ENCODE measurements at places on chromosomes 7 and 10.

DNA sequence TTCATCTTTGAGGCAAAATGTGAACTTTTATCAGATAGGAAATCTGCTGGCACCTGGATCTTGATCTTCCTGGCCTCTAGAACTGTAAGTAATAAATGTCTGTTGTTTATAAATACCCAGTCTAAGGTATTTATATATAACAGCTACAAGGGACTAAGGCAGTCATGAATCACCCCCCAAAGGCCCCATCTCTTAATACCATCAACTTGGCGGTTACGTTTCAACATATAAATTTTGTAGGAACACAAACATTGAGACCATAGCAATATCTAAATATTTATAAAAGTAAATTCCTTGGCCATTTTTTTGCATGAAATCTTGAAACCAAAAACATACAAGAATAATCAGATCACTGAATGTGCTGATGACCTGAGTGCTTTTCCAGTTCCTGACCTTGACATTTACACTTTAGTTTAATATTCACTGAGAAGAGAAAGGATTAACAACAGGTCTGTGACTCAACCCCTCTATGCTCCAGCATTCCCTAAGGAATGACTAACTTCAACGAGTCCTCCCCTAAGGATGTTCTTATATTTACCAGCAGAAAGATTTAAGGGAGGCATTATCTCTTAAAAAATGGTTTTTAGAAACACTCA, 1438.5 kb upstream of the CELF2 start:
- DNase-seq: no peak

- no peak for DNase-seq
Measured at GRCh38 chr7:55026867-55027490, 8.2 kb downstream of the EGFR start.

GRCh38 chr7:69597278-69598076, 798 bp upstream of the AUTS2 start:
- no peak for DNase-seq

- no peak for DNase-seq
Measured at GRCh38 chr7:42692621-42693020, 219.2 kb downstream of the C7orf25 start.

GRCh38 chr10:71873582-71874211, 22.6 kb upstream of the PSAP start:
- no peak for DNase-seq

DNA sequence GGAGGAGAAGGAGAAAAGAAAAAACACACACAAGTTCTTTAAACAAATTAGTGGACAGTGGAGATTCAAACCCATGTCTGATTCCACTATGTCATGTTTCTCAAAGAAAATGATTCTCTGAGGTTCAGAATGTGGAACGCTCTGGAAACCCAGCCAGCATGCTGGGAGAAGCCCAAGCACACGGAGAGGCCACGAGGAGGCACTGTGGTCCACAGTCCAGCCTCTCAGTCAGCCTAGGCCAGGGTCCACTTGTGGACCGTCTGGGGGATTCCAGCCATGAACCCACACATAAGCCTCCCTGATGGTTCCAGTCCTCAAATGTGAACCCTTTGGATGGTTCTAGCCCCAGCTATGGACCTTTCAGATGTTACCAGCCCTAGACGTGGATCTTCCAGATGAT, 73.4 kb downstream of the CAV1 start:
- DNase-seq: no peak

GRCh38 chr7:76333511-76334101, 25.2 kb downstream of the YWHAG start:
- no peak for DNase-seq

DNA sequence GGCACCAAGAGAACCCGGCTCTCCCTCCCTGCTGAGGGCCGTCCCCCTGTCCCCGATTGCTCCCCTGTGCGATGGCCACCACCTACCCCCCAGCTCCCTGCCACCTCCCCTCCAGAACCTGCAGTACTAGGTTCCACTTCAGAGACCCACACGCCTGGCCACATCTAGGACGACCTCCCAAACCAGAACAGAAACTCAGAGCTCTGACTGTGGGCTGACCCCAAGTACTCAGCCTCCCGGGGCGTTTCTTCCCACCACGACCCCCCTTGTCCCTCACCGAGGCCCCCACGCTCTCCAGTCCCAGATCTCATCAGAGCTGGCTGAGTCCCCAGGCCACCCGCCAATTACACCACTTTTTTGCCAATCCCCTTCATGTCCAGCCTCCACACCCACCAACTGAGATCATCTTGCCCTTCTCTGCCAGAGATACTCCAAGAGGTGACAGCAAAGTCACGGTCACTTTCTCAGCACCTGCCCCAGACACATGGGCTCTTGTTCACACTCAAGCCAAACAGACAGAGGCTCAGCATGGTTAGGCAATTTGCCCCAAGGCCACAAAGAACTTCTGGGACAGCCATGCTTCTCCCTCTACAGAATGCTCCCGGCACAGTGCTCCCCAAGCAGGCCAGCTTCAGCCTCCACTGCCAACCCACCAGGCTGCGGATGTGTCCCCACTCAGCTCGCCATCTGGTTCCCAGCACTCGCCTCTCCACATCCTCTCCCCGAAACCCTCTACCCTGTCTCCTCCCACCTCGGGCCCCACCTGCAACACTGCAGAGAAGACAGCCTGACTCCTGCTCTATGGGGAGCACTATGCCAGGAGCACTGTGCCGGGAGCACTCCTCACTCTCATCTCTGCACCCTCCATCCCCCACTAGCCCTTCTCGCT, 4.7 kb downstream of the TMEM120A start:
- no peak for DNase-seq

GRCh38 chr10:117609796-117610170, 67.2 kb downstream of the EMX2 start:
- no peak for DNase-seq

DNA sequence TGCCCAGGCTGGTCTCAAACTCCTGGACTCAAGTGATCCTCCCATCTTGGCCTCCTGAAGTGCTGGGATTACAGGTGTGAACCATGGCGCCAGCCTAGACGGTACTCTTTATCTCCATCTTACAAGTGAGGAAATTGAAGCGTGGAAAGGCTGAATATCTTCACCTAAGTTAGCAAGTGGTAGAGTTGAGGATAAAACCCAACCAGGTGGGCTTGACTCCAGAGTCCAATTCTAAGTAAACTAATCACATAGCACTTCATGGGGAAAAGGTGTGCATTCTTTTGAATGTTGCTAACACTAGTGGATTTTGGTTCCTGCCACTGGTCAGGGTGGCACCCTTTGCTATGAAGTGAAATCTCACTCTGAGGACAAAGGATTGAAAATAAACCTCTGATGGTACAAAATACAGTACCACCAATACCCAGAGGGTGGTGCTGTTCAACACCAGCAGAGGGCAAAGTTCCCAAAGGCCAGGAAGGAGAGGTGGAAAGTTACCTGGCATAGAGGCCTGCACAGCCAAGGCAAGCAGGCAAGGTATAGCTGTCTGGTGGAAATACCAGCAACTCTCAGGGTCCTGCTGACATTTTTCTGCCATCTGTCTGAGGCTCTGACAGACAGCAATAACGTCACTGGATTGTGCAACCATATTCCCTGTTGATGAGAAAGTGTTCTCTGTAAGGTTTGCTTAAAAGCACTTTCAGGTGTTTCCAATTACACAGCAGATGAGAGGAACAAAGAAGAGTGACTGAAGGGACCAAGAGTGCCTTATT, 17.6 kb downstream of the ZDHHC16 start:
- no peak for DNase-seq

- no peak for DNase-seq
Measured at GRCh38 chr7:3312583-3312982, 11.5 kb downstream of the SDK1 start.

GRCh38 chr10:128573281-128573845, 447.1 kb upstream of the MKI67 start:
- no peak for DNase-seq

DNA sequence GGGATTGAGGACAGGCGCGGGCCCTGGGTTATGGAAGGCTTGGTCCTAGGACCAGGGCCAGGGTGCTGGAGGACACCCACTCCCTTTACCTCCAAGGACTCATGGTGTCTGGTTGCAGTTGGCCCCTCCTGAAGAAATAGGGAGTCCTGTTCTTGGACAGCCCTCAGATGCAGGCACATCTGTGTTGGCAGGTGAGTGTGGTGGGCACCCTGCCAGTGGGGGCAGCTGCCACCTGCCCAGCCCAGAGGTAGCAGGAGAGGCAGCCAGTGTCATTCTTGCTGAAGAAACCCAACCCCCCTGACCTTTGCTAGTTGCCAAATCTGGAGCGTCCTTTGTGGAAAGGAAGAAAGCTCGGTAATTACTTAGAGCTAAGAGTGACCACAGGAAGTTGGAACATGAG, 8.3 kb downstream of the GALNT17 start:
- DNase-seq: no peak

- no peak for DNase-seq
Measured at GRCh38 chr10:18043148-18044006, 91.7 kb downstream of the SLC39A12 start.

DNA sequence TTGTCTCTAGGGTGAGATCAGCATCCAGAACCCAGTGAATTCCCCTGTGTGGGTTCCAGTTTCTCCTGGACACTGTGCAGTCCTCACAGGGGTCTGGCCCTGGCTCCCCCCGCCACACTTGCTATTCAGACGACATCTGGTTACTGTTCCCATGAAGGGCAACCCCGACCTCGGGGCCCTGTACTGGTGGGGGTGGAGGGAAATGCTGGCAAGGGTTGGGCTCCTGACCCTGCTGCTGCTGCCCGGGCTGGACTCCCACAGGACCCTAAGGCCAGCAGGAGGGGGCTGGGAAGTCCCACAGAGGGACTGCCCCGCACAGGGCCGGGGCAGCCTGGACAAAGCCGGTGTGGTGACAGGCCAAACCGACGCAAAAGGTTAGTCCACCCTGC, 768 bp upstream of the CPA1 start:
- no peak for DNase-seq

DNA sequence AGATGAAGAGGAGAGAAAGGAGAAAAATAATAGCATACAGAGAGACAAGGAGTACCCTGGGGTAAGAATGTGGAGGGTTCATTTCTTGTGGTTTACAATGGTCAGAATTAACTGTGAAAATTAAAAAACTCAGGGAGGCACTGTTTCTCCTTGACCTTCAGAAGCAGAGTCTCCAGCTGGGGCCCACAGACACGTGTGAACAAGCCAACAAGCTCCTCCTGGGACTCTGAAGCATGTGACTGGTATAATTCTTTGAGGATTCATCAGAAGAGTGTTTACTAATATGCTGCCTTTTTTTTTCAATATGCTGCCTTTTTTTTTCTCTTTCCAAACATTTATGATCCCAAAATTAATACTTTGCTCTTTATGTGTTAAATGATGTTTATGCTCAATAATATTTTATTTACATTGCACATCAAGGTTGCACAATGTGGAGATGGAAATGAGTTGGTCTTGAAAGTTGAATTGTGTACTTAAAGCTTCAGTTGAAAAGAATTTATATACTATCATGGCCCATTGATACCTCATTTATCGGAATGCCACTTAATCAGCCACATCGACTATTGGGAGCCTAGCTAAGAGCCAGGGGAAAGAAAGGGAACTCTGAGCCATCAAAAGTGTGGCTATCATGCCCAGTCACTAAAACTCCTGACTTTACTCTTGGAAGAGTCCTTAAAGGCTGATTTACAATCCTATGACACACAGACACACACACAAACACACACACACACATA, 134.7 kb upstream of the RHOBTB1 start:
- DNase-seq: no peak

GRCh38 chr7:124155432-124156022, 122.7 kb upstream of the TMEM229A start:
- no peak for DNase-seq

GRCh38 chr7:63876707-63877322, 121.8 kb upstream of the ZNF722 start:
- no peak for DNase-seq

DNA sequence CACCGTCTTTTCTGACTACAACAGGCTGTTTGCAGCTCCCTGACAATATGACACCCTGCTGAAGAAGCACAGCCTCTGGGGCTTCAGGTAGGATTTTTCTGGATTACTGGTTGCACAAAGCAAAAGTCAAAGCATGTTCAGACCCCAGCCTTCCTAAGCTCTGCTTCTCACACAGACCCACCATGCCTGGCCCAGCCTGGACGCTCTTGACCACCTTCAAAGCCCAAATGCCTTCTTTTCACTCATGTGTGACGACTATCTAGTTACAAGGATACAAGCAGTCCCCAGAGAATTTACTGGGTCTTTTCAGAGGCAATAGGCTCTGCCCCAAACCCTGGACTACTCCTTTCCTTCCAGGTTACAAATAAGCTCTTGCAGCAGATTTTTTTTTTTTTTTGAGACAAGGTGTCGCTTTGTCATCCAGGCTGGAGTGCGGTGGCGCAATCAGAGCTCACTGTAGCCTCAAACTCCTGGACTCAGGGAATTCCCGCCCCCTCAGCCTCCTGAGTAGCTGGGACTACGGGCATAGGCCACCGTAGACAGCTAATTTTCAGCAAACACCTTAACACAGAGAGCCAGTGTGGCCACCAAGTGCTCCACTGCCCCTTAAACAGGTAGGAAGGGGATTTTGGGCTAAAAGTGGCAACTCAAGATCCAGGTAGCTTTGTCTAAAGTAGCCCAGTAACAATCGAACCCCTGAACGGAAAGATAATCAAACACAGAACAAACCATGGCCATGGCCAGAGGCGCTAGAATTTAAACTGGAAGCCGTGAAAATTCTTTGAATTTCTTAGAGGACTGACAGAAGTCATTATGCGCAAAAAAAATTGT, 16.2 kb downstream of the SVIL start:
- DNase-seq: no peak

GRCh38 chr7:40815512-40815911, 680.7 kb downstream of the SUGCT start:
- DNase-seq: no peak

DNA sequence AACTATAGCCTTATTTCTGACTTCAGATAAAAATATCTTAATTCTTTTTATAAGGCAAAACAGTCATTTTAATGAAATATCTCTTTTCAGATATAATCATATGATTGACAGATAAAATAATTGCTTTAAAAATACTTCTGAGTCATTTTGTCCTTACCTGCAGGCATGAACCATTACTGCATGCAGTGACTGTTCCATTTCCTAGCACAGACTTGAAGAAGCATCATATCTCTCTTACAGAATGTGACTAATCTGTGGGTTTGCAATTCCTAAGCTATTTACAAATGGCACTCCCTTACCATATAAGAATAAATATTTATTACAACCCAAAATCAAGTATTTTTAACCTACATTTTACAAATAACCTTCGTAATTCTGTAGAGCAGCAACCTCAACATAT, 120.7 kb downstream of the SRPK2 start:
- DNase-seq: no peak
